ENCODE measurements at places on chromosomes 1 and 21.

DNA sequence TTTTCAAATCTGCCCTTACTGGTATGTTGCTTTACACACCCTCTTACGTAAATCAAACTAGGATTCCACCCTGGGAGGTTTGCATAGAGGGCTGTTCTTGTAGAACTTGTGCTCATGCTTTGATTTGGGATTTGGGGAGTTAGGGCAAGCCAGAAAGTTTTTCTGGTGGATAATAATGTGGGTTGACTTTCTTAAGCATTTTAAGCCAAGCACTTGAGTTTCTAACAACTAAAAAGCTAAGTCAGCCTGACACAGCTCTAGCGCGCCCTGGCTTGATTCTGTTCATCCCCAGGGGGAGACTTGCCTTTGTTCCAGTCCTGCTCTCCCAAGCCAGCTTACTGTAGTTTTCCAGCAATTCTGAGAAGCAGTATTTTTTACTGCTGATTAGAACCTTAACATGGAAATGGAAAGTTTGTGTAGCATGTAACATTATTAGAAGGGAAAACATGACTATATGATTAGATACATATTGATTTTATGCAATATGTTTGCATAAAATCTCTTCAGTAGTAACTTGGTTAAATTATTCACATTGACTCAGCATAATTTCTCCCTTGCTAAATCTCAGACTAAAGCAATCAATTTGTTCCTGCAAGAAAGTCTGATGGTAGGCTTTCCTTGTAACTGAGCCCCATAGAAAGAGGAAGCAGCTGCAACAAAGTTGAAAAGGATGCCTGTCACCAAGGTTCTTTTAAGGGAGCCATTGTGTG, 11.0 kb upstream of the PGD start:
- DNase-seq: no peak

- DNase-seq: no peak
Observed at GRCh38 chr1:57443004-57443403, 19.1 kb upstream of the DAB1 start.

- DNase-seq: no peak
Observed at GRCh38 chr1:17950728-17951127, 156.9 kb upstream of the IGSF21 start.

DNA sequence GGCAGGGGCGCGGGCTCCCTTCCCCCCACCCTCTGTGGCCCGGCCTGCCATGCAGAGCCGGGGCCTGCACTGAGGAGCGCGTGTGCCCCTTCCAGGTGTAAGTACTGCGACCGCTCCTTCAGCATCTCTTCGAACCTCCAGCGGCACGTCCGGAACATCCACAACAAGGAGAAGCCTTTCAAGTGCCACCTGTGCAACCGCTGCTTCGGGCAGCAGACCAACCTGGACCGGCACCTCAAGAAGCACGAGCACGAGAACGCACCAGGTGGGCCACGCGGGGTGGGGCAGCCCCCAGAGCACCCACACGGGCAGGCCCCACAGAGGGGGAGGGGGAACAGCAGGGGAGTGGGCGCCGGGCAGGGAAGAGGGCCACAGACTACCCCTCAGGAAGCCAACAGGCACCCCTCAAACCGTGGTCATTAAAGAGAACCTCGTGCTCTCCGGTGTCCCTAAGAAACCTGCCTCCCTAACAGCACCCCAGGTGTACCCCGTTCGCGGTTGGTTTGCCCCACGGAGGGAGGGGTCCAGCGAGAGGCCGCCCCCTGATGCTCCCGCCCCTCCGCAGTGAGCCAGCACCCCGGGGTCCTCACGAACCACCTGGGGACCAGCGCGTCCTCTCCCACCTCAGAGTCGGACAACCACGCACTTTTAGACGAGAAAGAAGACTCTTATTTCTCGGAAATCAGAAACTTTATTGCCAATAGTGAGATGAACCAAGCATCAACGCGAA, 28.8 kb upstream of the ARHGEF16 start:
- no peak for DNase-seq

DNA sequence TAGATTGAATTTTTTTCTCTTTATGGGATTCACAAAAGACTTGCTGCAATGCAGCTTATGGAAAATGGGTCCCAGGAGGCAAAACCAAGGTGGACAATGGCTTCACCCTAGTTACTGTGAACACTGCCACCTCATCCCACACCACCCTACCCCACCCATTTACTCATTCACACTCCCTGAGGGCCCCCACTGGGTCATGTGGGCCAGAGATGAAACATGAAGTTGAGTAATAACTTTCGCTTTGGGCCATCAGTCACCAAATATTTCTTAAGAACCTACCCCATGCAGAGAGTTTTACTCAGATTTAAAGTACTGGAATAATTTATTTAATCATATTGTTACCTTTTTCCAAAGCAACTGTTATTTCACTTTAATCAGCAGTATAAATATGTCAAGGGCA, 191.8 kb downstream of the TPR start:
- no peak for DNase-seq

DNA sequence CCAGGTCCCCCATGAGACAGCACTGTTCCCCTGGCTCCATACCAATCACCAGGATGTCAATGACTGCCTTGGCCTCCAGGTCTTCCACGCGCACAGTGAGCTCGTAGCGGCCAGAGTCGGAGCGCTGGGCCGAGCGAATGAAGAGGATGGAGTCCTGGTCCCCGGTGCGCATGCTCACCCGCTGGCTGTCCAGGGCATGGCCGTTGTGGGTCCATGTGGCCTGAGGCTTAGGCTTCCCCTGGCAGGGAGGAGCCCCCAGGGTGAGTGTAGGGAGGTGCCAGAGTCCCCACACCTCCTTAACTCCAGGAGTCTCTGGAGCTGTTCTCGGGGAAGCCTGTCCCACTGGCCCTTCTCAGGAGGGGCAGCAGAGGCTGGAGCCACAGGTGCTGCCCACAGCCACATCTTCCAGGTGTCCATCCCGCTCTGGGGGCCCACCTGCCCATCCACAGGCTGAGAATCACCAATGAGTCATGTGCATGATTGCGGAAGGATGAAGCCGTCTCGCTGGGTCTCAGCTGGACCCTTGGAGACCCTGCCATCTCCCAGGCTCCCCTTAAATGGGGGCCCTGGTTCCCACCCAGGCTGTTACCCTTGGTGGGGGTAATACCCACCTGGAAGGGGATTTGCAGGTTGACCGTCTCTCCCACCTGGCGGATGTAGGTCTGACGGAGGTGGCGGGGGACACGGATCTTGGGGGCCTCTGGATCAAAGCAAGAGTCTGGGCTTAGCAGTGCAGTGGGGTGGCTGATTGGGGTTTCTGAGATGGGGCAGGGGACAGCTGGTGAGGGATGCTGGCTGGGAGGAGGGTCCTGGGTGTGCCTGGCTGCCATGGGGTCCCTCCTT, 4.1 kb downstream of the MYBPH start:
- DNase-seq: no peak

GRCh38 chr1:29924017-29924431, 687.7 kb downstream of the PTPRU start:
- no peak for DNase-seq

DNA sequence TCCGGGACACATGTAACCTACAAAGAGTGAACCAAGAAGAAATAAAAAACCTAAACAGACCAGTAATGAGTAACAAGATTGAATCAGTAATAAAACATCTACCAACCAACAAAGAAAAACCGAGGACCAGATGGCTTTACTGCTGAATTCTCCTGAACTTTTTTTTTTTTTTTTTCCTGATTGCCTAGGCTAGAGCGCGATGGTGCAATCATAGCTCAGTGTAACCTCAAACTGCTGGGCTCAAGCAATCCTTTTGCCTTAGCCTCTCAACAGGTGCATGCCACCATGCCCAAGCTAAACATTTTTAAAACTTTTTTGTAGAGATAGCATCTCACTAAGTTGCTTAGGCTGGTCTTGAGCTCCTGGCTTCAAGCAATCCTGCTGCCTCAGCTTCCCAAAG, 11.2 kb upstream of the FGGY start:
- DNase-seq: no peak
